ENCODE measurements at places on chromosomes 2 and 18.

GRCh38 chr2:67650291-67651133 is 253.4 kb downstream of the ETAA1 start:
- peak; percentile 26 for DNase-seq

GRCh38 chr2:24304098-24304497 is 56.2 kb downstream of the ITSN2 start:
- DNase-seq: no peak

DNA sequence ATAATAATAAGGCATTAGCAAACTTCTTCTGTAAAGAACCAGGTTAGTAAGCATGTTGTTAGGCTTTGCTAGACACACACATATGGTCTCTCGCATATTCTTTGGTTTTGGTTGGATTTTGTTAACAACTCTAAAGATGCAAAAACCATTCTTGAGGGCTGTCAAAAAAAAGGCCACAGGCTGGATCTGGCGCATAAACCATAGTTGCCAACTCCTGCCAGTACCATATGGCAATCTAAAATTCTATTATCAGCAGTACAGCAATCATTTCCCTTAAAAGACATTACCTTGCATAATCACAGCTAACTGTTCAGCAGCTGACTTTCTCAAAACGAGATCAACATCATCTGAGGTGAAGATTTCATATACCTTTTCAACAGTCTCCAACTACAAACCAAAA is 63.5 kb downstream of the RTTN start:
- no peak for DNase-seq

DNA sequence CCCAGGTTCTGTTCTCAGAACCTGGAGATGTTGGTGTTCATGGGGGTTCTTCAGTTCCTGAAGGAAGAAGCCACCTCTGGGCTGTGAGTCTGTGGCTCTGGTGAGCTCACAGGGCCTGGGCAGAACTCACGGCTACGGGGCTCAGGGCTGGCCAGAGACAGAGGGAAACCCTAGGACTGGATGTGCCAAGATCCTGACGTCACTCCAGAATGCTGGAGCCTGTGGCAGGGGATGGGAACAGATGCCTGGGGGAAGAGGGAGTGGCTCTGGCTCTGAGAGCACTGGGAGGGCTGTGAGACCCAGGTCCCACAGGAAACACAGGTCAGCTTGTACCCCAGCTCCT is at the start of gene OTOF:
OTOF (minus strand) TSS at position 214 of the 343 bp plus-strand sequence.
- DNase-seq: no peak

- DNase-seq: no peak
Observed at GRCh38 chr2:224347176-224348051, 54.5 kb downstream of the FAM124B start.

- no peak for DNase-seq
Observed at GRCh38 chr2:43887176-43887575, 48.4 kb downstream of the ABCG8 start.

GRCh38 chr2:39181297-39181696 is 60.4 kb upstream of the SOS1 start:
- no peak for DNase-seq

GRCh38 chr18:49893036-49893435 is 79.7 kb upstream of the ACAA2 start:
- no peak for DNase-seq

DNA sequence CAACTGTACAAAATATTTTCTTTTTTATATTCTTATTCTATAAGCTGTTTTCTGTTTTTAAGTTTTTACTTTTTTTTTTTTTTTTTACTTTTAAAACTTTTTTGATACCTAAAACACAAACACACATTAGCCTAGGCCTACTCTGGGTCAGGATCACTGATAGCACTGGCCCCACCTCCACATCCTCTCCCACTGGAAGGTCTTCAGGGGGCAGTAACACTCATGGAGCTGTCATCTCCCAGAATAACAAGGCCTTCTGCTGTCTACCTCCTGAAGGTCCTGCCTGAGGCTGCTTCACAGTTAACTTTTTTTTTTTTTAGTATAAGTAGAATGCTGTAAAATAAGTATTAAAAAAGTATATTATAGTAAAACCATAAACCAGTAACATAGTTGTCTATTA is 415.1 kb downstream of the PTPRM start:
- DNase-seq: no peak

DNA sequence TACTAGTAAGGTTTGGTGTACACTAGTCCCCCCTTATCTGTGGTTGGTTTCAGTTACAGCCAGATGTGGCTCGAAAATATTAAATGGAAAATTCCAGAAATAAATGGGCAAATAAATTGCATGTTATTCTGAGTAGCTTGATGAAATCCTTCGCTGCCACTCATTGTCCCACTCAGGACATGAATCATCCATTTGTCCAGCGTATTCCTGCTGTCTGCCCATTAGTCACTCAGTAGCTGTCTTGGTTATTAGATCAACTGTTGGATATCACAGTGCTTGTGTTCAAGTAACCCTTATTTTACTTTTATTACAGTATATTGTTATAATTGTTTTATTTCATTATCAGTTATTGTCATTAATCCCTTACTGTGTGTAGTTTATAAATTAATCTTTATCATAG is 21.7 kb downstream of the ZDBF2 start:
- no peak for DNase-seq

GRCh38 chr2:45390861-45391260 is 220.2 kb downstream of the SRBD1 start:
- DNase-seq: no peak

DNA sequence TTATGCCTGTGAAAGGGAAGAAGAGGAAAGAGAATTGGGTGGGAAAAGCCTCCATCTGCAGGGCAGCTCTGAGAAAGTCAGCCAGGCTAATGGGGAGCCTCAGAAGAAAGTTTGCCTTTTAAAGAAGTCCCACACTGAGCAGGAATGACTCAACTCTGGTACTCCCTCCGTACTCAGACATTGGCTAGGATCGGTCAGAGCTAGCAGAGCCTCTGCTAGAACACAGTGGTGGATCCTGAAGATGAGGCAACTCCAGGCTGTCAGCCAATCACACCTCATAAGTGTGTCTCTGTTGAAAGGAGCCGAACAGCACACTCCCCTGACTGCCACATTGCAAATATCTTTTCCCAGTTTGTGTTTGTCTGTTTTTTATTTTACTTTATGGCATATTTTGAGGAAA is 96.9 kb downstream of the HNRNPLL start:
- no peak for DNase-seq

- peak; percentile 95 for DNase-seq
Observed at GRCh38 chr18:62714671-62715435, 488 bp upstream of the PHLPP1 start.

- no peak for DNase-seq
Observed at GRCh38 chr2:118176601-118177000, 88.3 kb downstream of the INSIG2 start.

GRCh38 chr2:173215316-173215715 is 139.4 kb upstream of the CDCA7 start:
- no peak for DNase-seq

DNA sequence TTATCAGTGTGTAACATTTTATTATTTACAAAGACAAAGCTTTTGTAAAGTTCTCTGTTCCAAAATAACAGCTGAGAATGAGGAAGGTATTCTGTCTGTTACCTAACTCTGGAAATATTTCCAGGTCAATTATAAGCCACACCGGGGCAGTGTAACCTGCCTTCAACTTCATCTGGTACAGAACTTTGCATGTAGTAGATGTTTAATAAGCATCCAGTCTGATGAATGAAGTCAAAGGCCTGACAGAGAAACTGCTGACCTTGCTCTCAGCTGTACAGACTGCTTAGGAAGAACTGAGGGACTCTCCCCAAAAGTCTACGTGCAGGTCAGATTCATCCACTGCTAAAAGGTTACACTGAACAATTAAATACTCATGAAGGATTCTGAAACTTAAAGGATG is 43.3 kb downstream of the WDFY1 start:
- no peak for DNase-seq

- peak; percentile 31 for DNase-seq
Observed at GRCh38 chr2:200575957-200576356, 9.9 kb upstream of the AOX1 start.

DNA sequence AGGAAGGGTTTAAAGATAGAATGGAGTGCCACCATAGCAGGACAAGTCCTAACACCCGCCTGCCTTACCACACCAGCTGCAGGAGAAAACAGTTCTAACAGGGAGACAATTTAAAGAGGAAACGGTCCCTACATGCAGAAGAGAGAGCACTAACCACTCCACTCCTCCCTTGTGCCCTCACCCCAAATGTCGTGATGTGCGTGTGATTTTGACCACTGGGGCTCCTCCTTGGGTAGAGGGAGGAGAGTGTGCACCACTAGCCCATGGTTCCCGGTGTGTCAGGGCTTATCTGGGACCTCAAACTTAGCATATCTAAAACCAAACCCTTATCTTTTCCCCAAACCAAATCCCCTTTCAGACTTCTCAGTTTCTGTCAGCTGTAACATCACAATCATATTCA is 105.5 kb upstream of the CCDC68 start:
- DNase-seq: peak; percentile 21

DNA sequence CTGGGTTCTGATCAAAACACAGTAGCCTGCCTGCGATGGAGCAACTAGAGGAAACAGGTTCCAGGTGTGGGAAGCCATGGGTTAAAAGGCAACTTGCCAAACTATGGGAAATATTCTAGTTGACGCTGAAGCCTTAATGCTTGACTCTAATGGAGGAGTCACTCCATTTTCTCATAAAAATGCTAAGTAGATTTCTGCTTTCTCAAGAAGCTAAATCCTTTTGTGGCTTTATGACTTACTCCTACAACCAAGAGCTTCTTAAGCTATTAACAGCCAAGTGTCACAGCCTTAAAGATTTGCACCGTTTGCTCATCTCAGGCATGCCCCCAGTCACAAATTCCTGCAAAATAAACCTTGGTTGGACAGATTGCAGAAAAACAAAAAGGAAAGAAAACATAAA is 25.2 kb downstream of the ANKRD44 start:
- no peak for DNase-seq

DNA sequence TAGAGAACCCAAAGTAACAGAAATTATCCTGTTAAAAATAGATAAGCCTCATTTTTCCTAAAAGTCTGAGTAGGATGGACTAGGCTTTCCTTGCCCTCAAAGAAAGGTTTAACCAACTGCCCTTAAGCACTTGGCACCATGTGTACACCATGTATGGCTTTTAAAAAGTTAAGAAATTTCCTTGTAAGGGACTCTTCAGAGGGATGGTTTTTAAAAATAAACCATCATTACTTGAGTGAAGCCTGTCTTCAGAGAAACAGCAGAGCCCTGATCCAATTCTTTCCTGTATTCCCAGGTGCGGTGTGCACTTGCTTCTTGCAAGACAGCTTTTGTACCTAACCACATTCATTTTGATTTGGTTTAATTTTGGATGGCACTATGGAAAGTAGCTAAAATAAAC is 1.1 kb upstream of the NEMP2 start:
- DNase-seq: no peak

- no peak for DNase-seq
Observed at GRCh38 chr2:177430411-177430810, 37.8 kb downstream of the AGPS start.

GRCh38 chr2:238438856-238439849 is 12.4 kb downstream of the ASB1 start:
- DNase-seq: no peak

- no peak for DNase-seq
Observed at GRCh38 chr2:197958592-197959150, 154.3 kb downstream of the PLCL1 start.

GRCh38 chr2:119276864-119277263 is 53.2 kb downstream of the STEAP3 start:
- DNase-seq: no peak

GRCh38 chr18:22559414-22560274 is 141.9 kb upstream of the CTAGE1 start:
- peak; percentile 40 for DNase-seq

- no peak for DNase-seq
Observed at GRCh38 chr2:41973871-41974270, 74.0 kb upstream of the PKDCC start.

GRCh38 chr2:8059255-8059654 is 622.6 kb upstream of the ID2 start:
- no peak for DNase-seq

- no peak for DNase-seq
Observed at GRCh38 chr2:26191316-26192159, 18.6 kb downstream of the GAREM2 start.

DNA sequence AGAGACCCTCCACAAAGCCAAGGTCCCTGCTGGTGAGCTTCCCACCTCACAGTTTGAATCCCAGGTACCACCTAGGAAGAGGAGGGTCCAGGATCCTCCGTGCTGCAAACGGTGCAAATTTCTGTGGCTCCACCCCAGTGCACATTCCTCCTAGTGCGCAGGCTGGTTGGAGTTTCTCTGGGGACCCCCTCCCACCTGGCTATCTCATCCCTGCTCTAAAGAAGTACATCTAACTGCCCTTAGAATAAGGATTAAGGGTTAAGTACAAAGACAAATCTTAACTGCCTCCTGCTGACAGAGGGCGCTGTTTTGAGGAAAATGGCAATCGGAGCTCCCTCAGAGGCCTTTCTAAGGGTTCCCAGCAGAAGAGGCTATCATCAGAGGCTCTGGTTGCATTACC is 109.6 kb upstream of the FSIP2 start:
- DNase-seq: no peak

GRCh38 chr2:74328074-74328473 is 15.1 kb downstream of the SLC4A5 start:
- no peak for DNase-seq

GRCh38 chr2:224085246-224085645 is 46.2 kb upstream of the SERPINE2 start:
- no peak for DNase-seq

DNA sequence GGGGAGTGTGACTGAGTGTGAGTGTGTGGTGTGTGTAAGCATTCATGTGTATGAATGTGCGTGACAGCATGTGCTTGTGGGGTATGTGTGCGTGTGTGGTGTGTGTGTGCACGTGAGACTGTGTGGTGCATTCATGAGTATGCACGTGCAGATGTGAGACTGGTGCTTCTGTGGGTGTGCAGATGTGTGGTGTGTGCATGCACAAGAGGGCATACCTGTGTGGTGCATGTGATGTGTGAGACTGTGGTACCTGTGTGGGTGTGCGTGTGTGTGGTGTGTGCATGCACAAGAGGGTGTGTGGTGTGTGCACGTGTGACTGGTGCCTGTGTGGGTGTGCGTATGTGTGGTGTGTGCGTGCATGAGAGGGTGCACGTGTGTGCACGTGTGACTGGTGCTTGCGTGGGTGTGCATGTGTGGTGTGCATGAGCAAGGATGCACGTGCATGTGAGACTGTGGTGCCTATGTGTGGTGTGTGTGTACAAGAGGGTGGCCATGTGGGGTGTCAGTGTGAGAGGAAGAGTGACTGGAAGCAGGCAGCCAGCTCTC is 213.3 kb downstream of the TWIST2 start:
- no peak for DNase-seq

DNA sequence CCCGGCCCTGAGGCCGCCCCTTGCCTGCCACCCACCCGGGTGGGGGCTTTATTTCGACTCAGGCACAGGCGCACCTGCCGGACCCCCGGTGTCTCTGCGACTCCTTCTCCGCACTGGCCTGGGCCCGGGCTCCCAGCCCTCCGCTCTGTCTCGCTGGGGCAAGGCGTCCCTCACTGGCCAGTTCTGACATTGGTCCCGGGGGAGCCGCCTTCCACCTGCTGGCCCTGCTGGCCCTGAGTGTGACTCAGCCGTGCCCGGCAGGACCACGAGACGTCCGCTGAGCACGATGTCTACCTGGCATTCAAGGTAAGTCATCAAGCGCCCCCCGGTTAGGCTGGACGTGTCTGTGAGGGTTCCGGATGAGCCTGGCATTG is 131.5 kb upstream of the CTDP1 start:
- DNase-seq: no peak

GRCh38 chr2:72378753-72379348 is 231.2 kb upstream of the CYP26B1 start:
- no peak for DNase-seq

GRCh38 chr2:25401307-25402026 is 59.7 kb upstream of the DNMT3A start:
- no peak for DNase-seq
